ENCODE measurements at places on chromosomes 3 and 15. TPM values are rescaled to one million over a fixed set of nuclear protein-coding genes. Genes with fewer than 3 reads are reported as not detected.

- DNase-seq, result peak; percentile 36
These were observed 47.6 kb upstream of the POMGNT2 start for GRCh38 chr3:43153216-43154083.

DNA sequence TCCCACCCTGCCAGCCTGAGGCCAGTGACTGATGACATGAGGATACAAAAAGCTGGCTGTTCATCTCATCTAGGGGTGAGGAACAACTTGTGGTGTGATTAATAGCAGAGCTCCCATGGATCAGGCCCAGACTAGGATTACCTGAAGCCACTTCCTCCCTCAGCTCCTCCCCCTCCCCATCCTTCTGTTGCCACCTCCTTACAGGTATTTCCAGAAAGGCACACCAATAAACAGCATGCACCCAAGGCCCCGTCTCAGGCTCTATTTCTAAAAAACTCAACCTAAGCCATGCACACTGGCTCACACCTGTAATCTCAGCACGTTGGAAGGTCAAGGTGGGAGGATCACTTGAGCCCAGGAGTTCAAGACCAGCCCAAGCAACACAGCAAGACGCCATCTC, 54.1 kb downstream of the SRGAP3 start:
- DNase-seq, result no peak

DNA sequence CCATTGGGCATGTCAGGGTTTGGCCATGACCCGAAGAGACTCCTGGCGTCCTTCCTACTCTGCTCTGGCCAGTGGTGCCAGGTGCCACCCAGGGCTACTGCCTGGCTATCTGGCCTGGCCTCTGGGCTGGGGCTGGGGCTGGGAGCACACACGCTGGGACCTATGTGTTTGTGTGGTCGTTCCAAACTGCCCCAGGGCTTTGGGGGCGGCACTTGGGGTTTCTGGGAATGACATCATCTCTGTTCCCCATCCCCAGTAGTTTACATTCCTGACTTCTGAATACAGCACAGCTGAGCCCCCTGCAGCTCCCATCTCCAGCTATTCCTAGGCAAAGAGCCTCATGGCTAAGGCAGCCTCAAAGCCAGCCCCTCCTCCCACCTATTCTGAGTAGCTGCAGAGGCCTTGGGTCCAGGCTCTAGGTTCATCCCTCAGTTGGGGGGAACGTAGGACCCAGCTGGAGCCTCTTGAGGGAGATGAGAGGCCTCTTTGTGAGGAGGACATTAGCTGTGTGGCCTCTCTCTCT, 24.3 kb downstream of the PLEKHO2 start:
- DNase-seq, result peak; percentile 95

GRCh38 chr3:16060358-16060852, 114.1 kb upstream of the GALNT15 start:
- peak; percentile 100 for DNase-seq

DNA sequence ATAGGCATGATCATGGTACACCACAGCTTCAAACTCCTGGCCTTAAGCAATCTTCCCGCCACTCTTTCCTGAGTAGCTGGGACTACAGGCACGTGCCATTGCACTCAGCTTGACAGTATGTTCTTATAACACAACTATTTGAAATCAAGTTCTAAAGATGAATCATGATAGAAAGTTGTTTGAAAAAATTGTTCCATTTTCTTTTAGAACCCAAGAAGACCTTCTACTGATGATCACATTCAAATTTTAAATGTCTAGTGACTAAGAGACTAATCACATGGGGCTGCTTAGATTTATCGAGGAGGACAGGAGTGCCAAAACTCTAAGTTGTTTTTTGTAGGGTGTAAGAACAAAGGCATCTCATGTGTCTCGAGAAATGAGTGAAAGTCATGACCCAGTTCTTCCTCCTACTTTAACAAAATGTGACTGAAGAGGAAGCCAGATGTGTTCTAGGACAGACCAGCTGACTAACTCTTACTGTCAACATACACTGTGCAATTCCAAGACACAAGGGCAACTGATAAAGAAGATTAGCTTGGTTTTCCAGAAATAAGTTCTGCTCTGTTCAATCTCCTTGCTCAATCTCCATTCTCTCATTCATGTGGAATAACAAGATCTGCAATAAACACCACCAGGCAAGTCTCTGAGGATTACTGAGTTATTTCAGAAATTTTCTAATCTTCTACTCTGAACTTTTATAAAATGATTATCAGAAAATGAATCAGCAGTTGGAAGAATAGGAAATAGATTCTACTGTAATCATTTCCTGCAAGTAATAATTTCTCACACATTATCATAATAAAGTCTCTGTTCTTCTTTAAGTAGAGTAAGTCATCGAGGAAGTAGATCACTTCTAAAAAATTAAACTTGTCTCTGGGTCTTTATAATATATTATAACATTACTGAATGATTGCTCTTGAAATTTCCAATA, 122.6 kb upstream of the CCNL1 start:
- DNase-seq, result peak; percentile 95

GRCh38 chr15:62588938-62589670, 424.0 kb upstream of the C2CD4B start:
- DNase-seq, result peak; percentile 38

- no peak for DNase-seq
These were observed 2.3 kb upstream of the IDH2 start for GRCh38 chr15:90104551-90104950.

GRCh38 chr3:139689122-139689521, 11.3 kb upstream of the NMNAT3 start:
- DNase-seq, result no peak

DNA sequence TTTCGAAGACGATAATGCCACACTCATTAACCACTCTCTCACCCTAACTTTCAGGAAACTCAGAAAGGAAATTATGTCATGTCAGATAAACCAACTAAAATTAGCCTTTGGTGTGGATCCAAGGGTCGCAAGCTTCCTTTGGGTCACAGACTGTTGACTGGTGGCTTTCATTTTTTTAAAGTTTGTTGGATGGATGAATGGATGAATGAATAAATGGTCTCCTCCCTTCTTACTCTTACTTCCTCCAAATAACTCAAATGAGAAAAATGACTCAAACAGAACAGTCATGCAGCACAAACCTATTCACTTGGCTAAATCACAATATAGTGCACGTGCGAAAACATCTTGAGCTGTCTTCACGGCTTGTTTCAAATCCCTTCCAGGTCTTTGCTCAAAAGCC, 82.9 kb upstream of the HACD2 start:
- no peak for DNase-seq

DNA sequence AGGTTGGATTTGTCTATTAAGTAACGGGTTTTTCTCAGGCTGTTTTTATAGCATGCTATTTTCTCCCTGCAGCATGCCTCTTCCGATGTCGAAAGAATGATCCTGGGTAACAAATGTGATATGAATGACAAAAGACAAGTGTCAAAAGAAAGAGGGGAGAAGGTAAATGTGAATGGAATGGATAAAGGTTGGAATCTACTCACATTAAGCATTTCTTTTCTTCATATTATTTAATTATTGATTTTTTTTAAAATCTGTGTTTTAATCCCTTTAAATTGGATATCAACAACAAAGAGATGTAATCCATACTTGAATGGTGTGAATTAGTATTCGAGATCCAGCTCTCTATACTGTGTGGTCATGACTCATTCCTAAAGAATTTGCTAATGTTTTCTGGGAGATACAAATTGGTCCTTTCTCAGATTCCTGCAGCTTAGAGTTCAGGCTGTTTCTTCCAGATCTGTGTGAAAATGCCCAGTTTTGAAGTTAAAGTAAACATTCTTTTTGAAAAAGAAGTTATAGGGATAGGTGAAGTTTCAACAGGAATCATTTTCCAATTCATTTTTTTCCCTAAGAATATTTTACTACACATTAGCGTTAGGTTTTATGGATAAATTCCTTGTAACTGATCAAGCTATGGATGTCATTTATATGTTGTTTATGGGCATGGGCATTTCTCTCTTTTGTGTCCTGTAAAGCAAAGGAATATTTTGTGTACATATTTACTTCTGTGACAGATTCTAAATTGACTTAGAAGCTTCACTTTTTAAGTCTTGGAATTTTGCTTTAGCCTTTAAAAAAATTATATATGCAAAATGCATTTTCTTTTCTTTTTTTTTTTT, 20.8 kb upstream of the APH1B start:
- DNase-seq, result peak; percentile 91

- peak; percentile 70 for DNase-seq
These were observed 398.8 kb downstream of the MECOM start for GRCh38 chr3:169264711-169265110.

GP5 gene
- 0.06 TPM for total RNA-seq

ITIH3 gene
- total RNA-seq, result not detected

NTRK3 gene
- total RNA-seq, result 0.23 TPM

C15orf62 gene
- not detected for total RNA-seq

PLCH1 gene
- not detected for total RNA-seq

EIF2A gene
- 87.3 TPM for total RNA-seq

WNT5A gene
- 180 TPM for total RNA-seq

PFN2 gene
- total RNA-seq, result 163 TPM

RTP1 gene
- not detected for total RNA-seq

ROBO2 gene
- not detected for total RNA-seq

Data from LHCN-M2 (cell line).